Kidney tubule cell (primary cell): ENCODE measurements at places on chromosomes 4 and X.
A peak's percentile ranks its signal among the peaks of the same experiment; 100 is the strongest.

- DNase-seq, result no peak
These were observed 19.8 kb upstream of the LGI2 start for GRCh38 chr4:25050370-25051078.

DNA sequence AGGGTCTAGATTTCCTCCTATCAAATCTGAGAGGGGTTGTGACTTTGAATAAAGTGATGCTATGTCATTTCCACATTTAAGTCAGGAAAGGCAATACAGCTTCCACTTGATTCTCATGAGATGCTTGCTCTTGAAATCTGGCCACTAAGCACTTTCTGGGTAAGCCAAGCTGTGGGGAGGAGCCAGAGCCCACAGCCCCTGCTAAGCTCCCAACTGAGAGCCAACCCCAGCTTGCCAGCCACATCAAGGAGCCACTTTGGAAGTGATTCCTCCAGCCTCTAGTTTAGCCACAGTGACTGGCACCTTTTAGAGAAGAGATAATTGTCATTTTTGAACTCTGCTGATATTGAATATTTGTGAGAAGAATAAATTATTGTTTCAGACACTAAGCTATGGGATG, 1441.5 kb upstream of the IGFBP7 start:
- no peak for DNase-seq

- DNase-seq, result no peak
These were observed 41.1 kb upstream of the ANKRD17 start for GRCh38 chr4:73299548-73300280.

- DNase-seq, result no peak
These were observed 22.8 kb downstream of the SMS start for GRCh38 chrX:21963269-21963668.

DNA sequence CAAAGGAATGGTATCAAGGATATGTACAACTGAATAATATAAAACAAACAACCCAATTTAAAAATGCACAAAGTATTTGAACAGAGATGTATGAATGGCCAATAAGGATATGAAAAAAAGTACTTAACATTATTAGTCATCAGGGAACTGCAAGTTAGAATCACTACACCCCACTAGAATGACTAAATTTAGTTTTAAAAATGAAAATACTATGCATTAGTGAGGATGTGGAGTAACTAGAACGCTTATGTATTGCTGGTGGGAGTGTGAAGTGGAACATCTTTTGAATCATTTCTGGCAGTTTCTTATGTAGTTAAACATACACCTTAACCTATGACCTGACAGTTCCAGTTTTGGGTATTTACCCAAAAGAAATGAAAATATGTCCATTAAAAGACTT, 13.0 kb upstream of the SLC16A2 start:
- no peak for DNase-seq

DNA sequence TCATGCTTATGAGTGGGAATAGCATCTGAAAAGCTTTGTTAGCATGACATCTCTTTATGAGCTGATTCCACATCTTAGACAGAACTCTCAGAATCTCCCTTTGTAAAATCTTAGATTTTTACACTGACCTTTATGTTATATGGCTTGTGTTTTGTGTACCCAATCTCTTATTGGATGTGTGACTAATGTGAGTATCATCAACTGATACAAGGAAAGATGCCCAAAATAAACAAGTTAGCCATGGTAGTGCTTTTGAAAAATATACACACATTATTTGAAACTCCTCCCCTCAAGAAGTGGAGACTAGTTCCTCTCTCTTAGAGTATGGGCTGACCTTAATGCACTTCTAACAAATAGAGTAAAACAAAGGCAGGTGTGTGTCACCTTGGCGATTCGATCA, 160.1 kb upstream of the NRK start:
- no peak for DNase-seq

GRCh38 chr4:54668014-54668611, 10.4 kb downstream of the KIT start:
- no peak for DNase-seq

DNA sequence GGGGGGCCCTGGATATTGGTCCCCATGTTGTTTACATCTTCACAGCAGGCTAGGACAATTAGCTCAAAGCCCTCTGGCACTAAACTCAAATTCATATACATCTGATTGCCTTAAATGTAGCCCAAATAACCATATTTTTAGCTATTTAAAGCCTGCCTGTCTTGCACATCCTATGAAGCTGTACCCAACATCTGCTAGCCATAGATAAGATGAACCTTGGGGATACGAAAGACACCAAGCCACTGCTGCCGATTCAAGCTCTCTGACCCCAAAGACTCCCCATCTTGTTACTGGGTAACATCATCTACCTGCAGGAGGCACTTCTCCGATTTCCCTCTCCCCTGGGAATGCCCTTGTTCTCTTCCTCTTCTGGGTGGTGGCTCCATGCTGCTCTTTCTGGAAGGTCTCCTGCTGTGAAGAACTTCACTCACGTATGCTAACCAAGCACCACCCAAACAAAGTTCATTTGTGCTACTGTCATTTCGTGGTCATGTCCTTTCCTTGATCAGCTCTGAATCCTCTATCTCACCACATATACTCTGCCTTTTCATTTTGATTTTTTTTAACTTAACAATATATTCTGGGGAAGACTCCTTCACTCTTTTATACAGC, 107.7 kb upstream of the ATXN3L start:
- no peak for DNase-seq

DNA sequence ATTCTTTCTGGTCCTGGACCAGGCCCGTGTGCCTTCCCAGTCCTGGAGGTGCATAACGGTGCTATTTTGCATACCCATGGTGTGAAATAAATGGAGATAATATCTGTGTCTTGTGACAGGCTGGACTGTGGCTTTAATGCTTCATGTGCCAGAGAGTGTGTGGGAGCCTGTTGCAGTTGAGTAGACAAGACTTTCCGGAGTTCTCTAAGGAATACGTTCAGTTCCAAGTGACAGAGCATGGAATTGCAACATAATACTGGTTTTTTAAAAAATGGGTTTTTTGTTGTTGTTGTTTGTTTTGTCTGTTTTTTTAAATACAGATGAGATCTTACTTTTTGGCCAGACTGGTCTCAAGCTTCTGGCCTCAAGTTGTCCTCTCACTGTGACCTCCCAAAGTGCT, 74.0 kb downstream of the HPRT1 start:
- DNase-seq, result no peak

GRCh38 chr4:187840814-187841213, 154.8 kb upstream of the ZFP42 start:
- DNase-seq, result peak; percentile 9

GRCh38 chrX:105168577-105168976, 51.9 kb downstream of the TEX13A start:
- no peak for DNase-seq

DNA sequence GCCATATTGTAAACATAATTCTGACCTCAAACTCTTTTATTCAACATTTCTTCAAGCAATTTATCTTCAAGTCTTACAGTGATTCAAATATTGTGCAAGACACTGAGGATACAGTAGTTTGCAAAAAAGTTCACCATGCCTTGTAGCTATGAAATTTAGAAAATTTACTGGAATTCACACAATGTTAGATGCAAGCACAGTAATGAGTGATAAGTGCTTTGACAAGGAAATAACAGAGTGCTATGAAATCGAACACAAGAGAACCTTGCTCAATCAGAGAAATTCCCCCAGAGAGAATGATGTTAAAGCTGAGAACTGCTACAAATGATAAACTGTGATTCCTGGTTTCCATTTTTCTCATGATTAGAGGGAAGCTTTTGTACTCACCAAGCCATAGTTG, 952.9 kb downstream of the FAT4 start:
- DNase-seq, result no peak

DNA sequence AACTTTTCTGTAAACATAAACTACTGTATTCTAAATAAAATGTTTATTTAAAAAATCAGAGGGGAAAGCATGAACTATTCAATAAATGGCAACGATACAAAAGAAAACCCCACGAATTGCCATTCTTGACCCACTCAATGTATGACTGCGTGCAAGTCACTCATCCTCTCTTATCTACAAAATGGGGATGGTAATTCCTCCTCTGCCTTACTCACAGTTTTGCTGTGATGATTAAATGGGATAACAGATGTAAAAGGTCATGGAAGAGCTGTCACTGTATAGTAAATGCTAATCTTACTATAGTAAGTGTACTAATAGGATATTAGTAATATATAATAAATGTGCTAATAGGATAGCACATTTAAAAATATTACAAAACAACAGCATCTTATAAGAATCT, 173.4 kb downstream of the SCFD2 start:
- DNase-seq, result no peak

DNA sequence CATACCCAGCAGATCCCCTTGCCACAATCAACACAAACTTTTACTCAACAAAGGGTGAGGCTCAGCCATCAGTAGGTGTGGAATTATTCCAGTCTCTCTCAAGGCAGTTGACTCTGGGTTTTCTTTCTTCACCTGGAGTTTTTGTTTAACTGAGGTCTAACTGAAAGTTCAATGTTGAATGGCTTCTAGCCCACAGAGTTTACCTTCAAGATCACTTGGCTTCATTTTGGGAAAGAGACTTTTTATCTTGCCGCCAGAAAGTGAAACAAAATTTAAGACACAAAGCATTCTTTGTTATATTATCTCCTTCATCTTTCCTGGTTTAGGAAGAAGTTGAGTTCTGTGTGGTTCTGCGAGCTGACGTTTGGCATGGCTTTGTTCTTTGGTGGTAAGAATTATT, 83.8 kb upstream of the RASGEF1B start:
- no peak for DNase-seq

GRCh38 chr4:47002580-47002979, 9.2 kb upstream of the GABRA4 start:
- DNase-seq, result peak; percentile 27

DNA sequence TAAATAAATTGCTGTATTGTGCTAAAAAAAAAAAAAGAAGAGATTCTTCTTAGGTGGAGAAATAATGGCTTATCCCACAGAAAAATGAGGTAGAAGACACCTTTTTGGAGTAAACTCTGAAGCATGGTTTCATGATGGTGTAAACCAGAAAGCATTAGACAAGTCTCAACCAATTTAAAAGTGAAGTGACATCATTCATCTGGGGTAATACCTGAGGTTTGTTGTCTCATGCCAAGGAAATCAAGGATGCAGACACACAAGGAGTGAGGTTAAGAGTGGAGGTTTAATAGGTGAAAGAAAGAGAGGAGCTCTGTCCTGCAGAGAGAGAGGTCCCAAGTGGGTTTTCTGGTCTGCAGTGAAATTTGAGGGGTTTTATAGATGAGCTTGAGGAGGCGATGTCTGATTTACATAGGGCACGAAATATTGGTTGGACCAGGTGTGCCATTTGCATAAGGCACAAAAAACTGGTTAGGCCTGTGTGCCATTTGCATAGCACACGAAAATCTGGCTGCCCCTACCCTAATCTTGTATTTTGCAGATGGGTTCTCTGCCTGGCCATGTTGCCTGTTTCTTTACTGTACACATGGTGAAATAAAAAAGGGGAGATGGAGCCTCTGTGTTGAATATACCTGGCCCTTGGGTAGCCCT, 25.0 kb upstream of the CWH43 start:
- peak; percentile 71 for DNase-seq

GRCh38 chr4:103634236-103634635, 85.5 kb downstream of the TACR3 start:
- no peak for DNase-seq

DNA sequence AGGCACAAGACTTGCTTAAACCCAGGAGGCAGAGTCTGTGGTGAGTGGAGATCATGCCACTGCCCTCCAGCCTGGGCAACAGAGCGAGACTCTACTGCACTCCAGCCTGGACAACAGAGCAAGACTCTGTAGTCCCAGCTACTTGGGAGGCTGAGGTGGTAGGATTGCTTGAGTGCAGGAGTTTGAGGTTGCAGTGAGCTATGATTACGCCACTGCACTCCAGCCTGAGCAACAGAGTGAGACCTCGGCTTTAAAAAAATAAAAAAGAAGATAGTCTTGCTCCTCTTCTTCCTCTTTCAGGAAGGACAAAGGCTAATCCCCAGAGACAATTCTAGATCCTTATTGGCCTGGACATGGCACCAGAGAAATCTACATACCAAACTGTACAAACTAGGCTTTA, 5.7 kb upstream of the PPEF2 start:
- DNase-seq, result peak; percentile 6

GRCh38 chrX:150767475-150768131, 74.4 kb downstream of the MTMR1 start:
- peak; percentile 35 for DNase-seq

DNA sequence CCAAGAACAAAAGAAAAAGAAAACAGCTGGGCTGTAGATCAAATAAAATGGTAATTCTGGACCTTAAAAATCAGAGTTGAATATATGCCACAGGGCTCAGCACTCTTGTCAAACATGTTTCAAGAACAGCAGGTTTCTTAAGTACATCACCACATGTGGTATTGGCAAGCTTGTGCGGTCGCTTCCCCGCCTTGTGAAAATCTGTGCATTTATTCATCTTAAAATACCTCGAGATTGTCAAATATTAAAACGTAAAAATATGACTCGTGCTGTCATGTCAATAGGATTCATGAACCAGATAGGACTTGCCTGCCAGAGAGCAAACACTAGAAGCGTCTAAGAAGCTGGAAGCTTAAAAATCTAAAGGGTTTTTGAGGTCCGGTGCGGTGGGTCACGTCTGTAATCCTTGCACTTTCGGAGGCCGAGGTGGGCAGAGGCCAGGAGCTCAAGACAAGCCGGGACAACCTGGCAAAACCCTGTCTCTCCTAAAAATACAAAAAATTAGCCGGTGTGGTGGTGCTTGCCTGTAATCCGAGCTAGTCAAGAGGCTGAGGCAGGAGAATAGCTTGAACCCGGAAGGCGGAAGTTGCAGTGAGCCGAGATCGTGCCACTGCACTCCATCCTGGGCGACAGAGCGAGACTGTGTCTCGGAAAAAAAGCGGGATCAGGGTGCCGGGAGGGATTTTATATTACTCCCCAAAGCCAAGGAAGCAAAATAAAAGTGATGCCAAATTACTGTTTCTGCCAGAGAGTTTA, 40.2 kb upstream of the TMEM154 start:
- DNase-seq, result no peak

GRCh38 chr4:144355811-144356757, 215.6 kb upstream of the GYPA start:
- DNase-seq, result peak; percentile 90

DNA sequence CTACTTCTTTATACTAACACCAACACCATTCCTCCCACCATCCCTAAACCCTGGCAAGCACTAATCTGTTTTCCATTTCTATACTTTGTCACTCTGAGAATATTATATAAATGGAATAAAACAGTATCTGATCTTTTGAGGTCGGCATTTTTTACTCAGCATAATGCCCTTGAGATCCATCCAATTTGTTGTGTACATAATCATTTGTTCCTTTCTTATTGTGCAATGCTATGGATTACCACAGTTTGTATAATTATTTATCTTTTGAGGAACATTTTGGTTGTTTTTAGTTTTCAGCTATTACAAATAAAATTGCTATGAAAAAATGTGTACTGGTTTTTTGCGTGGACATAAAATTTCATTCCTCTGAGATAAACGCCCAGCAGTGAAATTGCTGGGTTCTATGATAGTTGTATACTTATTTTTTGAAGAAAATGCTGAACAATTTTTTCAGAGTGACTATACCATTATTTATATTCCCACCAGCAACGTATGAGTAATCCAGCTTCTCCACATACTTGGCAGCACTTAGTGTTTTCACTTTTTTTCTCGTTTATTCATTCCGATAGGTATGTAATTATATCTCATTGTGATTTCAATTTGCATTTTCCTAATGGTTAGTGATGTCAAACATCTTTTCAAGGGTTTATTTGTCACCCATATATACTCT, 154.3 kb upstream of the DCAF8L1 start:
- DNase-seq, result no peak

- DNase-seq, result peak; percentile 84
These were observed 36.0 kb downstream of the PLAC1 start for GRCh38 chrX:134622056-134622812.
